ENCODE measurements at places on chromosomes 13 and 19. TPM values are rescaled to one million over a fixed set of nuclear protein-coding genes. Genes with fewer than 3 reads are reported as not detected.

- DNase-seq = no peak
Measured at GRCh38 chr13:71906448-71906847, 39.4 kb upstream of the DACH1 start.

The ABHD17A gene
- 134 TPM for total RNA-seq

The IGFL2 gene
- total RNA-seq = 0.17 TPM

The BCL3 gene
- total RNA-seq = 7.3 TPM

The KLK1 gene
- not detected for total RNA-seq

DNA sequence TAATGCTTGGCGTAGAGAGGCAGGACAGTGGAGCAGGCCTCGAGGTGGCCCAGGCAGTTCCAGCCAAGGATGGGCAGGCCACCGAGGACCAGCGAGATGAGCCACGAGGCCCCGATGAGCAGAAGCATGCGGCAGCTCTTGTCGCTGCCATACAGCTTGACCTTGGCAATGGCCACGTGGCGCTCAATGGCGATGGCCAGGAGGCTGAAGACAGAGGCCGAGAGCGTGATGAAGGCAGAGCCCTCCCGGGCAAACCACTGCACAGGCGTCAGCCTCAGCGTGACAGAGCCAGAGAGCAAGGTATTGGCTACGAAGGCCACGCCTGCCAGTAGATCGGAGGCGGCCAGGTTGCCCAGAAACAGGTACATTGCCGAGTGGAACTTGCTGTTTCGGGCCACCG is 6.8 kb downstream of the S1PR2 start:
- DNase-seq = no peak

GRCh38 chr13:80975903-80976302 is 635.0 kb upstream of the SPRY2 start:
- no peak for DNase-seq

Measured in H7 (cell line).